ENCODE measurements at places on chromosomes 16 and 17.

DNA sequence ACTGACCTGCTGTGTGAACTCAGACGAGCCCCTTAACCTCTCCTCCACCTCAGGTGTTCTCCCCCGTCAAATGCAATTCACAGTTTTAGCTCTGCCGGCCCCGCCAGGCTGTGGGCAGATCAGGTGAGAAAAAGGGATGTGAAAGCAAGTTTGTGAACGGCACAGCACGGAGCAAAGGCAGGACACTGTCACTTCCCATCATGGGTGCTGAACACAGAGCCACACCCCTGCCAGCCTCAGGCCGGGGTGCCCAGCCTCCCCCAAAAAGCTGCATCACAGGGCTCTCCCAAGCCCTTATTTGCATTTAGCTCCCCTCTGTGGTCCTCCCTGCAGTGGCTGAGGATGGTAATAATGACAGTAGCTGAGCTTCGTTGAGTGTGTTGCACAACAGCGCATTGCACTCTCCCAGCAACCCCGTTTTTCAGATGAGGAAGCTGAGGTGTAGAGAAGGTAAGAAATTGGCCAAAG, 88.8 kb upstream of the TNRC6C start:
- H3K27me3 ChIP-seq = no peaks in the 10 kb centered on the region
- H3K4me1 ChIP-seq = peaks cover 56% of the 10 kb centered on the region
- H3K27ac ChIP-seq = no peak overlapping the region
- H3K36me3 ChIP-seq = no peaks in the 10 kb centered on the region

DNA sequence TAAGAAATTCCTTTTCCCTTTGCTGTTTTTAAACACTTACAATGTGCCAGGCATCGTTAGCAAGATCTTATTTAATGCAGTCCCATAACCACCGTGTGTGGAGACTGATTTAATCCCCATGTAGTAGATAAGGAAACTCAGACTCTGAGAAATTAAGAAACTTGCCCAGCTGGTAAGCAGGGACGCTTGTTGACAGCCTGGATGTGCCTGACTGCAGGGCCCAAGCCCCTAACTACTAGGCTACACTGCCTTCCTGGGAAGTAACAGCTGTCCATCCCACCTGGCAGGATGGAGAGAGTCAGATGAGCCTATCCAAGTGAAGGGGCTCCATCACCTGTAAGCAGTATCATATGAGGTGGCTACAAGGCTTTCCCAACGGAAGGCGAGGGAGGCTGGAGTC, 23.1 kb downstream of the CDK5RAP3 start:
- H3K4me1 ChIP-seq = no peaks in the 10 kb centered on the region
- H3K36me3 ChIP-seq = no peaks in the 10 kb centered on the region
- no peaks in the 10 kb centered on the region for H3K27me3 ChIP-seq
- no peak overlapping the region for H3K4me3 ChIP-seq
- no peak overlapping the region for H3K27ac ChIP-seq

- H3K27me3 ChIP-seq = no peaks in the 10 kb centered on the region
- peaks cover 15% of the 10 kb centered on the region for H3K36me3 ChIP-seq
- DNase-seq = no peak
- no peak overlapping the region for H3K27ac ChIP-seq
- H3K4me1 ChIP-seq = peaks cover 9% of the 10 kb centered on the region
- H3K4me3 ChIP-seq = no peak overlapping the region
These were observed 124.9 kb downstream of the SOCS1 start for GRCh38 chr16:11130978-11131665.

- H3K36me3 ChIP-seq = no peaks in the 10 kb centered on the region
- no peak for DNase-seq
- no peak overlapping the region for H3K4me3 ChIP-seq
These were observed 787.4 kb downstream of the KCNJ2 start for GRCh38 chr17:70956726-70957125.

DNA sequence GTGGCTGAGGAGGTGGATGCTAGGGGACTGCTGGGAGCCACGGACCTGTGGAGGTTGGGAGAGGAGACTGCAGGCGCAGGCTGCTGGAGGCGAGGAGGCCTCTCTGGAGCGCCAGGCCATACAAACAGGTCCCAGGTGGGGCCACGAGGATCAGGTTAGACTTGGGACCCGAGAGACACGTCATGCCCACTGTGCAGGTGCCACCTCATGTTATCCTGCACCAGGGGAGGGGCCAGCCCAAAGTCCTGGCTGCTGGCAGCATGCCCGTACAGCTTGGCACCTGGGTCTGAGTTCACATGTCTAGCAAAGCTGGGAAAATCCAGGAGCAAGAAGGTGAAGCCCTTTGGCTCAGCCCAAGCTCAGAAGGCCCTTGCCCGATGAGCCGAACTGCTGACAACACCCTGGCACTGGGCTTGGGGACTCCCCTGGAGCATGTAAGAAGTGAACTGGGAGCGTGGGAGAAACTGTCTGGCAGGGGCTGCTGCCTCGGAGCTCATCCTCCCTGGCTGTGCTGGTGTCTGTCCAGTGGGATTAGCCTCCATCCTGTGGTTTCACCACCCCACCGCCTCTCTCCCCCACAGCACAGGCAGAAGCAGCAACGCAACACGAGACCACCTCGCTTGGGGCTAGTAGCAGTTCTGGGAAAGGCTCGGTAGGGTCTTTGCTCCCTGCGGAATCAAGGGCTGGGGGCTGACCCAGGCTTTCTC, 5.3 kb downstream of the ARHGDIA start:
- peaks cover 75% of the 10 kb centered on the region for H3K4me1 ChIP-seq
- DNase-seq = peak; percentile 15
- H3K36me3 ChIP-seq = peaks cover 48% of the 10 kb centered on the region
- peak overlapping the region; percentile 9 for H3K27ac ChIP-seq
- H3K4me3 ChIP-seq = no peak overlapping the region

- no peak overlapping the region for H3K4me3 ChIP-seq
- no peak overlapping the region for H3K27ac ChIP-seq
- no peaks in the 10 kb centered on the region for H3K4me1 ChIP-seq
- no peaks in the 10 kb centered on the region for H3K27me3 ChIP-seq
These were observed 192.3 kb downstream of the SHISA9 start for GRCh38 chr16:13093661-13094060.

- H3K27ac ChIP-seq = no peak overlapping the region
- H3K4me3 ChIP-seq = no peak overlapping the region
- no peaks in the 10 kb centered on the region for H3K36me3 ChIP-seq
These were observed 21.3 kb downstream of the FBXL20 start for GRCh38 chr17:39380144-39380543.

- H3K27me3 ChIP-seq = no peaks in the 10 kb centered on the region
- H3K36me3 ChIP-seq = peaks cover 97% of the 10 kb centered on the region
- DNase-seq = no peak
- H3K4me1 ChIP-seq = no peaks in the 10 kb centered on the region
- H3K4me3 ChIP-seq = no peak overlapping the region
These were observed 61.2 kb upstream of the ENDOV start for GRCh38 chr17:80353718-80354275.

- peaks cover 26% of the 10 kb centered on the region for H3K4me1 ChIP-seq
- H3K4me3 ChIP-seq = peak overlapping the region; percentile 48
- DNase-seq = no peak
- H3K36me3 ChIP-seq = no peaks in the 10 kb centered on the region
- H3K27ac ChIP-seq = no peak overlapping the region
These were observed 772 bp downstream of the NTN1 start for GRCh38 chr17:9021992-9022572.

DNA sequence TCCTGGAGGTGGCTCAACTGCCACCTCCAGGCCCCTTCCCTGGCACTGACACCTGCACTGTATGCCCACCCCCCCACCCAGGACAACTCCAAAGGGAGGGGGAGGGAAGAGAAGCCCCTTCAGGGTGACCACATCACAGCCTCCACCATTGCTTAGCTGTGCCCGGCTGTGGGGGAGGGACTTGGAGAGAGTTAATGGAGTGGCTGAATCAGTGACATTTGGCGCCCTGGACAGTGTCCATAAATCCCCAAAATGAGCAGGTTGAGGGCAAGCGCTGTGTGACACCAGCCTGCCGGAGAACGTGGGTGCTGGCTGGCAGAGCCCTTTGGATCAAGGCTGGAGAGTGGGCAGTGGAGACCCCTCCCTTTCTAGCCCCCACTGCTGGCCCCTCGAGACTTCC, 883 bp downstream of the USH1G start:
- peaks cover 31% of the 10 kb centered on the region for H3K4me1 ChIP-seq
- no peak overlapping the region for H3K4me3 ChIP-seq
- no peak overlapping the region for H3K27ac ChIP-seq
- H3K36me3 ChIP-seq = no peaks in the 10 kb centered on the region
- peaks cover 57% of the 10 kb centered on the region for H3K27me3 ChIP-seq

DNA sequence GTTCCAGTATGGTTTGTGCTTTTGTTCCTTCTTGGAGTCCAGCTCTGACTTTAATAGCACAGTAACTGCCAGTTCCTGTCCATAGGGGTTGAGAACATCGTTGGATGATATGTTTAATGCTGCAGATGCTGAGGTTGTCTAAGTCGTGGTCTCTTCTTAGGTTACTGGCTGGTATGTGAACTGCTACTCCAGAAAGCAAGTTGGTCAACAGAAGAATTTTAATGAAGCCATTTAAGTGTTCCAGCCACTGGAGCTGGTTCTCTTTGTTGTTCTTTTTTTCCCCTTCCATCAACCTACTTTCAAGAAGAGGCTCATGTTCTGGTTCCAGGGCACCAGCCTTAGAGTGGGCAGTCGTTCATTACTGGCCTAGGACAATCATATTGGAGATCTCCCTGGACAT, 140.3 kb upstream of the TBX2 start:
- H3K27ac ChIP-seq = no peak overlapping the region
- H3K4me3 ChIP-seq = no peak overlapping the region

Measured in CD4-positive, alpha-beta T cell (primary cell).